ENCODE measurements at places on chromosomes 6 and 20.

- no peak for DNase-seq
These were observed 231.9 kb upstream of the SGK1 start for GRCh38 chr6:134549854-134550253.

DNA sequence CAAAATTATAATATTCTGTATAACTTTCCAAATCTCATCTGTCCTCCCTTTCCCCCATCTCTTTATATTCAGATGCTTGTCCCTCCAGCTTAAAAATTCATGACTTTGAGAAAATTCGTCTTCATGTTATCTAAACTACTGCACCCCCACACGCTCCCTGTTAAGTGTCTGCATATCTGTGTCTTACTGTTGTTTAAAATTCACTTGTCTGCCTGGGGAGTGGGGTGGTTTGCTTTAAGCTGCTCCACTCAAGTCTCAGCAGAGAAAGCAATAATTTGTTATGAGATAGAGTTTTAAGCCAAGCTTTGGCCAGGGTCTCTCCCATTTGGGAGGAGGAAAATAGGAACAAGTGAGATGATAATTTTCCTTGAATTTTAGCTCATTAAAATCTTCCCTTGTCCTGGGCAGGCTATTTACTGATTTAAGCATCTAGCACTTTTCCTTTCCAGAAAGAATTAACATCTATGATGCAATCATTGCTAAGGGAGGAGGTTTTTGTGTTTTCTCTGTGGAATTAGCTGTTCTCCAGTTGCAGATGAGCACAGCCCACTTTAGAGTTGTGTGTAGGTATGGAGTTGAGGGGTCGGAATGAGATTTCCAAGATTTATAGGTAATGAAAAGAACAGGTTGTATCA is 36.8 kb downstream of the MTHFD1L start:
- DNase-seq = no peak

DNA sequence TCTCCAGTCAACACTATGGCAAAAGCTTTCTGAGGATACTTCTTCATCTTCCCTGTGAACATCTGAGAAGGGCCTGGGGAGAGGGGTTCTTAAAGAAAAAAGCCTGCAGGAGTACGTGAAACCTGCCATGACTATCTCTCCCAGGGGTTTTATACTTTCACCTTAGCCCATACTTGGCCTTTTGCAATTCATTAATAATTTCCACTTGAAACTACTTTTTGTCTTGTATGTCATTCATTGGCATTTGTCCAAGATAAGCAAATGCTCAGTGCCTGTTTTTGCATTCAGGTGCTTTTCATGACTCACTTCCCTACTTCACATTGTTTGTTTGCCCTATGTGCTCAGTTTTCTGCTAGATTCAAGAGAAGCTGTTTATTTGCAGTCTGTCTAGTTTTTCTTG is 580.3 kb upstream of the GJE1 start:
- peak; percentile 94 for DNase-seq

DNA sequence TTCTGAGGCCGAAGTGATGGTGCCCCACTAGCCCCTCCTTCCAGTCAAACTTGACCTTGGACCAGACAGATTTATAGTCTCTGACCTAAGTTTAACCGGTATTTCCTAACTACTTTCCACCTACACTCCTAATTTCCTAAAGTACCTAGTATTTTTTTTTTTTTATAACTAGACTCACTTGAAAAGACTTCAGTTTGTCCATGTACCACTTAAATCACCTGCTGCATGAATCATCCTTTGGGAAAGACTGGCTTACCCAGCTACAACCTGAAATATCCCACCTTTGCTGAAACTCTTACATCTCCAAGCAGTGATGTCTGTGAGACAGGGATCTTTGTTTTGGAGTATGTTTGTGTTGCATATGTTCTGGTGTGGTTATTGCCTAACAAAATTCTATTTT is 71.1 kb downstream of the ZDHHC14 start:
- peak; percentile 43 for DNase-seq

- peak; percentile 24 for DNase-seq
These were observed 220.3 kb upstream of the LAMP5 start for GRCh38 chr20:9294041-9294440.

DNA sequence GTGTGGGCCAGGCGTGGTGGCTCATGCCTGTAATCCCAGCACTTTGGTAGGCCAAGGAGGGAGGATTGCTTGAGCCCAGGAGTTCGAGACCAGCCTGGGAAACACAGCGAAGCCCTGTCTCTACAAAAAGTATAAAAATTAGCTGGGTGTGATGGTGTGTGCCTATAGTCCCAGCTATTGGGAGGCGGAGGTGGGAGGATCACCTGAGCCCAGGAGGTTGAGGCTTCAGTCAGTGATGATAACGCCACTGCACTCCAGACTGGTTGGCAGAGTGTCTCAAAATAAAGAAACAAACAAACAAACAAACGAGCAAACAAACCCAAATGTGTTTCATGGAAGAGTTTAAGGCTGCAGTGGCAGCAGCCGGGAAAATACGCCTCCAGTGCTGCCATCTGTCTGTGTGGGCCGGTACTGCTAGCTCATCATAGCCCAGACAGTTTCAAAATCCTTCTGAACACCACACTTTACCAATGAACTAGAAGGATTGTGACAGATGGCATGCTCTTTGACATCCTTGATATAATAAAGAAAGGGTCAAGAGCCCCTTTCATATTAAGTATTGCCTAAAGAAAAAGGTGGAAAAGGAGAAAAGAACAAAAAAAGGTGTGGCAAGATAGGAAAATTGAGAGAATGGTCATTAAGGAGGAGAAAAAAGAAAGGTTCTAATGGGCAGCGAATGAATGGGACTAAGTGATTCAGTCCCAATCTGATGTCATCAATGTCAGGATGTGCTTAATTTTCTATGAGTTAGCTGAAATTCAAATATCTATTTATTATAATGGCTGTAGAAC is 298.6 kb downstream of the SYNE1 start:
- DNase-seq = peak; percentile 8

GRCh38 chr20:43915211-43916072 is 790 bp downstream of the TOX2 start:
- no peak for DNase-seq

DNA sequence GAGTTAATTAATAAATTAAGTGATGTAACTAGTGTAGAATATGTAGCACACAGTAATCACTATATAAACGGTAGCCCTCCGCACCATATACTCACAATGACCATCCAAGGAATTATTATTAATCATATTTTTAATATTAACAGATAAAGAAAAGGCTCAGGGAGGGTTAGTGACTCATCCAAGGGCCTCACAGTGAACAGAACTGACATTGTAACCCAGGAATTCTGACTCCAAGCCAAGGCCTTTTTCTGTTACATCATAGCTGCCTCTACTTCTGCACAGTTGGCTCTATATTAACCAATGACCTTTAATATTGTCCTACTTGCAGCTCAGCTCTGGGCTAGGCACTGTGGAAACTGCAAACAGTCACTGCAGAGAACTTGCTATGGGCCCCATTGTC is 117.5 kb upstream of the SIRPG start:
- peak; percentile 54 for DNase-seq

GRCh38 chr6:131281471-131282270 is 146.4 kb downstream of the AKAP7 start:
- DNase-seq = no peak

DNA sequence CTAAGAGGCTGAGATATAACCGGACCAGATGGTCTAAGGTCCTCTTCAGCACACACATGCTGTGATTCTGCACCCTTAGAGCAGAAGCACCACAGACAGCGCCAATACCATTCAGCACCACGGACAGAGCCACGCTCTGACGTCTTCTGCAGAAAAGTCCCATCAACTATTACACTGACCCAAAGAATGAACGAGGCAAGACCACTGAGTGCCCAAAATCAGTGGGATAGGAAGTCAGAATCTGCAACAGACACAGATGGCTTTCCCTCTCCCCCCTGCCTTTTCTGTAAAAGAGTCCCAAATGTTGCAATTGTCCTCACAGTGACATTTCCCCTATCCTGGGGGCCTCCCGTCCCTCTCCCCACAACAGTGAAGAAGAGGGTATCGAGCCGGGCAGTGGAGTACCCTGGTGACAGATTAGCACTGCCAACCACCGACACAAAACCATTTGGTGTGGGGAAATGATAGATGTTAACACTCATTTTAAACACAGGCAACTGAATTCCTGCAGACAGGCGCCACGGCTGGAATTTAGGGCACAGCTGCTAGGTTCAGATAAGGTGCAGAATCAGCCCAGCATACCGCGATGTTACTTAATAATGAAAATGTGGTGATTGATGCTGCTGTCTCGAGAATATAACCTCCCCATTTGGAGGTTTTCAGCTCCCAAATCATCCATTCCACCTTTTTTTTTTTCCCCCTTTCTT is 66.6 kb upstream of the CTNNBL1 start:
- DNase-seq = peak; percentile 40

- DNase-seq = no peak
These were observed 48.4 kb downstream of the MAP3K7 start for GRCh38 chr6:90538278-90539046.

DNA sequence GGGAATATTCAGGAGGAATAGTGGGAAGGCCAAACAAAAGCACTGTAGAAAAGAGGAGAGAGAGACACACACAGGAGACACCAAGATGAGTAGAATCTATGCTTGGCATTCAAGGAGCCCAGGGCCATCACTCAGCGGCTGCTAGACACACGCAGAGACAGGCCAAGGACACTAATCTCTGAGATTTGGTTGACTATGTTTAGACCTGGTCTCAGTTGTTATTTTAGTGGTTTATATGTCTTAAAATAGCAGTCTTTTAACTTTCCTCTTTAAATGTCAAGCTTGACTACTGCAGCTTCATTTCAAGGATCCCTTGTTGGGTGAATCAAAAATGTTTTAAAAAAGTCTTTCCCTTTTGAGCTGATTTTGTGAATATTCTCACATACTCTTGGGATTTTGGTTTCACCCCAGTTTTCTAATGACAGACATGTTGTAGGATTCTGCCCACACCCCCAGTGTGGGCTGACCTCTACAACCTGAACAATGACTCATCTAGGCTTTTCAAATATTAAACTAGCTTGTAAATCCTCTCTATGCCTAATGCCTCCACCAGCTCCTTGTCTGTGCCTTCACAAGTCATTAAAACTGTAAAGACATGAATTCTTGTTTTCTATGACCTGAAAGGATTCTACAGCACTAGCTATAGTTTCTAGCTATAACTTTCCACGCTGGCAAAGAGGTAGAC is 142.7 kb upstream of the EXOC2 start:
- peak; percentile 39 for DNase-seq

DNA sequence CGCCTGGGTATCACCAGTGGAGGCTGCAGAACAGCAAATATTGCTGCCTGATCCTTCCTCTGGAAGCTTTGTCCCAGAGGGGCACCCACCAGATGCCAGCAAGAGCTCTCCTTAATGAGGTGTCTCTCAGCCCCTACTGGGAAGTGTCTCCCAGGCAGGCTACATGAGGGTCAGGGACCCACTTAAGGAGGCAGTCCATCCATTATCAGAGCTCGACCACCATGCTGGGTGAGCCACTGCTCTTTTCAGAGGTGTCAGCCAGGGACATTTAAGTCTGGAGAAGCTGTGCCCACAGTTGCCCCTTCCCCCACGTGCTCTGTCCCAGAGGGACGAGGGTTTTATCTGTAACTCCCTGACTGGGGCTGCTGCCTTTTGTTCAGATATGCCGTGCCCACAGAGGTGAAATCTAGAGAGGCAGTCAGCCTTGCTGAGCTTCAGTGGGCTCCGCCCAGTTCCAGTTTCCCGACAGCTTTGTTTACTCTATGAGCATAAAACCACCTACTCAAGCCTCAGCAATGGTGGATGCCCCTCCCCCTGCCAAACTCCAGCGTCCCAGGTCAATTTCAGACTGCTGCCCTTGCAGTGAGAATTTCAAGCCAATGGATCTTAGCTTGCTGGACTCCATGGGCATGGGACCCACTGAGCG is 25.9 kb upstream of the AIG1 start:
- DNase-seq = no peak

DNA sequence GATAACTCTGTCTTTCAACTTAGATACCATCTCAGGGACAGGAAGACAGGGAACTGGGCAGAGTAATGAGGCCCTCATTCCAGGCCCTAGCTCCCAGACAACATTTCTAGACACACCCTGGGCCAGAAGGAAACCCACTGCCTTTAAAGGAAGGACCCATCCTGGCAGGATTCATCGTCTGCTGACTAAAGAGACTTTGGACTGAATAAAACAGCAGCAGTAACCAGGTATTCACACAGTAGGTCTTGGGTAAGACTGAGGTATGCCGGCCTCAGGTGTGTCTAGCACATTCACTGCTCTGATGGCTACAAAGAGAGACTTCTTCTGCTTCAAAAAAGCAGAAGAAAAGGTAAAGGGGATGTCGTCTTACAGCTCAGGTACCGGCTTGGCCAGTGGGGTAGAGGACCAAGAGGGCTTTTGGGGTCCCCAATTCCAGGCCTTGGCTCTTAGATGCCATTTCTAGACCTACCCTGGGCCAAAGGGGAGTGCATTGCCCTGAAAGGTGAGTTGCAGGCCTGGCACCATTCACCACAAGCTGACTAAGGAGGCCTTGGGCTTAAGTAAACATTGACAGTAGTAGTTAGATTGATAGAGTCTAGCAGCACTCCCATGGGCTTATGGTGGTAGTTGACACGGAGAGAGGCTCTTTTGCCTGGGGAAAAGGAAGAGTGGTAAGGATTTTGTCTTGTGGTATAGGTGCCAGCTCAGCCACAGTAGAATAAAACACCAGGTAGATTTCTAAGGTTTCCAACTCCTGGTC is 13.4 kb downstream of the SNX14 start:
- peak; percentile 56 for DNase-seq

- no peak for DNase-seq
These were observed 1.9 kb upstream of the AFDN start for GRCh38 chr6:167824591-167825331.

DNA sequence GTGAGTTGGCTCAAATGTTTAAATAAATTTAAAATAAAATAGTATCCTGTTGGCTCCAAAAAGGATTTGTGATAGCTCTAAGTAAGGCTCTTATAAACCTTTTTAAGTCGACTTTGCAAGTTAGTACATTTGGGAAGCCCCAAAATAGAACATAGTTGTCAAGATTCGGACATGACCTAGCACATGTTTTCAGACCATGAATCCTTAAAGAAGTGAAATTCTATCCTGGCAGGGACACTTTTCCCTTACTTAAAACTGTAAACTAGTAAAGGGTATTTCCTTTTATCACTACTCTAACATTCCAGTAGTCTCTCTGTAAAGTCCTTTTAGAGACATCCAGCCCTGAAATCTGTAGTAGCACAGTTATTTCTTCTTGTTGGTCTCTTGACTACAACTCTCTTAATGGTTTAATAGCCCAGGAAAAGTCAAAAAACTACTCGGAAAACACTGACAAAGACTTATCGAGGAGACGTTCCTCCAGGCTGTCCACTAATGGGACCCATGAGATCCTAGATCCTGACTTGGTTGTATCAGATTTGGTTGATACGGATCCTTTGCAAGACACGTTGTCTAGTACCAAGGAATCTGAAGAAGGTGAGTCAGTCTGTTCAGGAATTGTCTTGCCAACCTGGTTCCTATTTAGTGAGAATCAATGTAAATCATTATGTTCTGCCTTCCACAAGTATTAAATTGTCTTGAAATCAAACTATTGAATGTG is 83.6 kb downstream of the SCAND1 start:
- no peak for DNase-seq

Data from mammary epithelial cell (primary cell).